Neural crest cell (in vitro differentiated cells): ENCODE measurements at places on chromosomes 5 and 9. TPM values are rescaled to one million over a fixed set of nuclear protein-coding genes. Genes with fewer than 3 reads are reported as not detected.

DNA sequence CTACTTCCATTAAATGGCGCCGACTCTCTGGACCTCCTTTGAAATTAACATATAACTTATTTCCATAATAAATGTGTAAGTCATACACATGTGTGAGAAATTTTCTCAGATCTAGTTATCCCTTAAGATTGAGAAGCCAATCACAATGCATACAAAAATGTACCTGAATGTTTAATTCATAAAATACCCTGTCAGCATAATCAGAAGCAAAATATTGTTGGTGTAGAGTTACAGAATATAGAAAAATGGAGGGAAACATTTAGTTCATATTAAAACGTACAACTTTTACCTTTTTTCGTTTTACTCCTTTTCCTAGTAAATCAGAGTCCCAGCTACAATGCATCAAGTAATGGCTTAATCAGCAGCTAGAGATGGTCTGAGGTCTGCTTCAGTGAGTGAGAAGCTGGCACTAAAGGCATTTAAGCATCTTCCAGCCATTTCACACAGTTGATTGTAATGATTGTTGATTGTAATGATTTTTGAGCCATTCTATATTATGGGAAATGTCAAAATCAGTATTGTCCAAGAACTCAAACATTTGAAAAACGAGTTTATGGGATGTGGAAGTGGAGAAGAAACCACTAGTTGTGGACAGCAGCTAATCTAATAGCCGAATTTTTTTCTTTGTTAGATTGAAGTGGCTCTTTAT is 81.8 kb downstream of the ANXA1 start:
- H3K4me1 ChIP-seq = no peaks in the 10 kb centered on the region
- no peaks in the 10 kb centered on the region for H3K36me3 ChIP-seq
- H3K4me3 ChIP-seq = no peak overlapping the region
- no peak for DNase-seq
- peaks cover 3% of the 10 kb centered on the region for H3K27me3 ChIP-seq
- no peak overlapping the region for H3K27ac ChIP-seq

DNA sequence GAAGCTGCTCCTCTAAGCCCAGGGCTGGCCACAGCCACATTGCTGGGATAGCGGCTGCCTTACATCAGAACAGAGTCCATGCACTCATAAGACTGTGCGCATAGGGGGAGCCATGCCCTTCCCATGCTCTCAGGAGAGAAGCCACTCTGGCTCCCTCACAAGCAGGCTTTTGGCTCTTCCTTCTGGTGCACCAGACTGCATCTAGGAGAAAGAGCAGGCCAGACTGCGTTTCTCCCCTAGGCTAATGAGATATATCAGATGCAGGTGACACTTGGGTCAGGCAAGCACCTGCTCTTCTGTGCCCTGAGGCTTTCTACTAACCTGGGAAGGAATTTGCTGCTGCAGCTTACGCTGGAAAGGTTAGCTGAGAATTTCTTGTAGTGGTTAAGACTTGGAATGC is 43.2 kb upstream of the BRINP1 start:
- no peaks in the 10 kb centered on the region for H3K36me3 ChIP-seq
- H3K27ac ChIP-seq = no peak overlapping the region
- peaks cover 2% of the 10 kb centered on the region for H3K27me3 ChIP-seq
- H3K4me3 ChIP-seq = no peak overlapping the region
- no peaks in the 10 kb centered on the region for H3K4me1 ChIP-seq
- no peak for DNase-seq

DNA sequence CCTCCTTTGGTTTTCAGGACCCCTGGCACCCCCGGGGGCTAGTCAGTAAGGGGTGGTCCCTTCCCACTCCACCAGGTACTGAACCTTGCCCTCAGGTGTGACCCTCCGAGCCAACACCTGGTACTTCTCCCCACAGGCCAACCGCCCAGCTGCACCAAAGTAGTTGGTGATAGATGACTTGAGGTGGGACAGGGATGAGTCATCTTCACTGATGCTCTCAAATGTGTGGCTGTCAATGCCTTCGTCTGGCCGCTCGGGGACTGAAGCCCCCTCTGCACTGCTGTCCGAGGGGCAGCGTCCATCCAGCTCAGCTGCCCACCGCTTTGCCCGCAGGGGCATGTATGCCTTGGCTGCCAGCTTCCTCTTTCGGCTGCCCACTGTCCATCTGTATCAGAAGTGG is 15.2 kb upstream of the PSMD5 start:
- DNase-seq = no peak
- H3K36me3 ChIP-seq = peaks cover 7% of the 10 kb centered on the region
- H3K4me3 ChIP-seq = no peak overlapping the region
- no peak overlapping the region for H3K27ac ChIP-seq
- H3K4me1 ChIP-seq = peaks cover 5% of the 10 kb centered on the region
- no peaks in the 10 kb centered on the region for H3K27me3 ChIP-seq

GRCh38 chr5:62536232-62536631 is 42.4 kb upstream of the LRRC70 start:
- no peaks in the 10 kb centered on the region for H3K4me1 ChIP-seq
- no peak overlapping the region for H3K4me3 ChIP-seq
- H3K27ac ChIP-seq = no peak overlapping the region
- no peaks in the 10 kb centered on the region for H3K27me3 ChIP-seq
- peaks cover 2% of the 10 kb centered on the region for H3K36me3 ChIP-seq

DNA sequence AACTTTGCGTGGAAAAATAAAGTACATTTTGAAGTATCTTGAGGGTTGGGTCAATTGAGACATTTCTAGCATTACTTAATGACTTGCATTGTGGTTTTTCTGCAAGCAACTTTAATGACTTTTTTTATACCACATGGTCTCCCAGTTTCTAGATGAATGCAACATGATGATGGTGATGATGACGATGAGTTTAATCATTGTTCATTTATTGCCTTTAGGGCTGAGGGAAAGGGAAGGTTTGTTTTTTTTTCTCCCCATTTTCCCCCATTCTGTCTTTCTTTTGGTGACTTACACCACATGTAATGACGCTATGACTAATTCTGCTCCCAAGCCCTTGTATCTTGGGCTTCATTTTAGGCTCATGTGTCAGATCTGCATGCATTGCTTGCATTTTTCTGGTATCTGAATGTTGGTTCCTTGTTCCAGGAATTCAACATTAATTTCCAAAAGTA is 57.7 kb upstream of the NXNL2 start:
- no peaks in the 10 kb centered on the region for H3K27me3 ChIP-seq
- peaks cover 7% of the 10 kb centered on the region for H3K36me3 ChIP-seq
- peak overlapping the region; percentile 27 for H3K27ac ChIP-seq
- no peak for DNase-seq
- H3K4me1 ChIP-seq = peaks cover 8% of the 10 kb centered on the region

DNA sequence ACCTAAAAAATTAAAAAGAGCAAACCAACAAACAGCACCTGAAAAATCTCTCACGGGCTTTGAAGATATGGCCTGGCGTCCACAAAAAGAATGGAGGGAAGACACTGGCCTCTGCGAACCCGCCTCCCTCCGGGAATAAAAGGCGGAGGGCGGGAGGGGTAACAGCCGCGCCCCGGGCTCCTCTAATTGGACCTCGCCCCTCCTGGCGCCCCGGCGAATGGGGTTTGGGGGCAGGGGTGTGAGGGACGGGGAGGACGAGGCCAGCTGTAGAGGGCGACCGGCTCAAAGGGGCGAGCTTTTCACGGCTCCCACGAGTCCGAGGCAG is 753 bp downstream of the FANCC start:
- H3K4me1 ChIP-seq = peaks cover 56% of the 10 kb centered on the region
- H3K27me3 ChIP-seq = no peaks in the 10 kb centered on the region
- peak; percentile 75 for DNase-seq
- peak overlapping the region; percentile 95 for H3K27ac ChIP-seq
- H3K4me3 ChIP-seq = peak overlapping the region; percentile 93

DNA sequence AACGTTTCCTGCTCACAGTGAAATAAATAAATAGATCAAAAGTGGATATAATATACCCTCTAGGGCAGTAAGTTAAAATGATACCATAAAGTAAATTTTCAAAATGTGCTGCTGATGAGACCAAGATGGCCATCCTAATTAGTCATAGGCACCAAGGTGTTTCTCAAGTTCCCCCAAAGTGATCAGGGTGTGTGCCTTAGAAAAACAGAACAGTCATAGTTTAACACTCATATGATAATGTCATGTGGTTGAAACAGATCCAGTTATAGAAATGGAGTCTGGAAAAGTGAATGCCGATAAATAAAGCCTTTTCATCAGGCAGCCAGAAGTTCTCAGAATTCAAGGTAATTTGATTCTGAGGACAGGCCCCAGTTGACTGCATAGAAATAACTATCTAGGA is 161.5 kb upstream of the CDKN2B start:
- no peak for DNase-seq
- H3K27me3 ChIP-seq = no peaks in the 10 kb centered on the region
- no peak overlapping the region for H3K4me3 ChIP-seq
- no peaks in the 10 kb centered on the region for H3K4me1 ChIP-seq

DNA sequence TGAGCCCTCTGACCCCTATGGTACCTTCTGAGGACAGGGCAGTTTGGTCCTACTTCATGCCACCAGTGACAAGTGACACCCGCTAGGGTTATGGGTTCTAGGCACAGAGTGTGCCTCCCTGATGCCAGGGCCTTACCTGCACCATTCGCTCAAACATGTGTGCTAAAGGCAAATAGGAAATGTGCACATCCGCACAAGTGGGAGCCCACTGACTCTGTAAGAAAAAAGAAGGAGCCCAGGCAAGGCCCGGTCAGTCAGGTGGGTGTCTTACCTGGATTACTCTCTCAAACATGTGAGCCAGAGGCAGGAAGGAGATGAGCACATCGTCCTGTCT is 29.1 kb upstream of the MEIKIN start:
- no peaks in the 10 kb centered on the region for H3K27me3 ChIP-seq
- no peak overlapping the region for H3K4me3 ChIP-seq
- H3K36me3 ChIP-seq = no peaks in the 10 kb centered on the region
- H3K27ac ChIP-seq = no peak overlapping the region
- no peak for DNase-seq

DNA sequence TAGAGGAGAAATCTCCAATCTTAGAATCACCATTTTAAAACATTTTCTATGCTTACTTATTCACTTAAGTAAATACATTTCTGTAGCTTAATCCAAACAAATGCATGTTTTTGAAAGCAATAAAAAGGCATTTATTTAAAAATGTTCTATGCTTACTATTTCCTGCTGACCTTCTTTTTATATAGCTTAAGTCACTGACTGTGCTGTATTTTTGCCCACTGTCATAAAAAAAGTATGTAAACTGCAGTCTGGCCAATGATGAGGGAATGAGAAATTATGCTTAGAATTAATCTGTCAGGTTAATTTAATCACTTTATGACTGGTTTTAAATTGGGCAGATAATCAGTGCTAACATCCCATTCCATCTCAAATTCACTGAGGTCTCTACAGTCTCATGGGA is 20.1 kb downstream of the NUDT12 start:
- H3K27me3 ChIP-seq = no peaks in the 10 kb centered on the region
- no peak overlapping the region for H3K27ac ChIP-seq
- peaks cover 7% of the 10 kb centered on the region for H3K4me1 ChIP-seq

GRCh38 chr9:72185561-72185960 is 36.3 kb downstream of the GDA start:
- no peaks in the 10 kb centered on the region for H3K4me1 ChIP-seq
- DNase-seq = no peak
- no peaks in the 10 kb centered on the region for H3K27me3 ChIP-seq
- H3K36me3 ChIP-seq = peaks cover 15% of the 10 kb centered on the region

GRCh38 chr9:77987081-77987656 is 44.4 kb downstream of the GNAQ start:
- H3K27ac ChIP-seq = no peak overlapping the region
- peaks cover 4% of the 10 kb centered on the region for H3K36me3 ChIP-seq

DNA sequence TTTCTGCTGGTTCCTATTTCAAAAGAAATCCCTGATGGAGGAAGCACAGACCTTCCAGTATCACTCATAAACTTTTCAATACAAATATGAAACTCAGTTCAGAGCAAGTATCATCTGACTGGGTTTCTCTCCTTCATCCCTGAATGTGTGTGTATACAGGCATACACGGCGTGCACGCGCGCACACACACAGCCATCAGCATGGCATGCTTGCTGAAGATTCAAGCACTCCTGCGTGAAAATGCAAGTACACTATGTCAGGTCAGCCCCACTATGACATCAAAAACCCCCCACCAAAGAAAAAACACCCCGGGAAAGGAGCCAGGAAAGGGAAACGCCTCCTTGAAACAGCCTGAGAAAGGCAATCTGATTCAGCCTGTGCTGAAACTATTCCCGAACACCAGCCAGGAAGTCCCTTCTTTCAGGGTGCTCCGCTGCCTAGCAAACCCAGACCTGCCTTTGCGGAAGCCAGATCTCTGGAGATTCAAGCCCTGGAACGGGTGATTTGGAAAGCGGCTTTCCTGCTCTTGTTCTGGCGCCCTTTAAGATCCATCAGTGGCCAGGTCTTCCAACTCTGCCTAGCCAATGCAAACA is 831 bp downstream of the KLHL3 start:
- H3K36me3 ChIP-seq = peaks cover 2% of the 10 kb centered on the region
- no peak overlapping the region for H3K27ac ChIP-seq
- DNase-seq = peak; percentile 16
- no peaks in the 10 kb centered on the region for H3K27me3 ChIP-seq
- H3K4me1 ChIP-seq = no peaks in the 10 kb centered on the region

DNA sequence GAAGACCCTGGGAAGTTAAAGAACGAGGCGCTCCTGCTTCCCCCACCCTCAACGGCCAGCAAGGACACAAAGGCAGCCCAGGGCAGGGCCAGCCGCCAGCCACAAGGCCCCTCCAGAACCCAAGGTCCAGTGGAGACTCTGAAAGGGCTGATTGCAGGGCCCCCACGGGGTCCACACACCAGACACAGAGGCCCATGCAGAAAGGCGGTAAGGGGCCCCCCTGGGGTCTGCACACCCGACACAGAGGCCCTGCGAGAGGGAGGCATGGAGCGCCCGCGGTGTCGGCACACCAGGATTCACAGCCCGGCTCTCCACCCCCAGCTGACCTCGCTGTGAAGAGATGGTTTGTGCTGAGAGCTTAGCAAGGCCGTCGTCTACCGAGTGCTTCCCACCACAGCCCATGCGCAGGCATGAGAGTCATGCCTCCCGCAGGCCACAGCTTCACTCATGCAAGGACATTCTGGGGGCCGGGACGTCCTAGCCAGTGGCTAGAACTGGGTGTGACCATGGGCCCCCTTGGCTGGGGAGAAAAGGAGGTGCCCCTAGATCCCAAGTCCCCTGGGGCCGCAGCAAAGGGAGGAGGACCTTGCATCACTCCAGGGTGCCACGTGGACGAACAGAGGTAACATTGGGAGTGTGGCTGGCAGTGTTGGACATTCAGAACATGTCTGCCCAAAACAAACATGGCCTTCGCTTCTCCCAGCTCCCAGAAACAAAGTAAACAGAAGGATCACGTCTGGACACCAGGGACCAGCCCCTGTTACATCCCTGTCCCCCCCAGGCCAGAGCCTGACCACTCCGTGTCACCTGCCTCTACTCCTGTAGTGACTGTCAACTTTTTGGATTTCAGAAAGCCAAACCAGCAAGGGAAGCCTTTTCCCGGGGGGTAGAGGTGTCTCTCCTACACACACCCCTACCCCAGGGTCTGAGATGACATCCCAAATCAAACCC is 9.8 kb downstream of the BRD3 start:
- no peaks in the 10 kb centered on the region for H3K27me3 ChIP-seq
- no peaks in the 10 kb centered on the region for H3K36me3 ChIP-seq
- DNase-seq = no peak
- peak overlapping the region; percentile 62 for H3K27ac ChIP-seq

GRCh38 chr5:172644266-172644665 is 3.2 kb downstream of the NEURL1B start:
- DNase-seq = no peak
- H3K36me3 ChIP-seq = peaks cover 2% of the 10 kb centered on the region
- H3K27ac ChIP-seq = no peak overlapping the region
- peak overlapping the region; percentile 50 for H3K4me3 ChIP-seq
- peaks cover 15% of the 10 kb centered on the region for H3K27me3 ChIP-seq
- H3K4me1 ChIP-seq = peaks cover 19% of the 10 kb centered on the region

Gene FOXD4L5
- 0.34 and 0.37 TPM in 2 replicates for total RNA-seq

Gene KIF4B
- not detected in 2 replicates for total RNA-seq

Gene PCDHGC4
- total RNA-seq = 14.8 and 15.9 TPM in 2 replicates

Gene SURF2
- total RNA-seq = 31.8 and 34.3 TPM in 2 replicates

Gene GRM6
- not detected in 2 replicates for total RNA-seq

Gene SHOC1
- total RNA-seq = not detected in 2 replicates

Gene RANBP3L
- total RNA-seq = not detected in 2 replicates

Gene ENC1
- 130 and 135 TPM in 2 replicates for total RNA-seq

Gene KLF9
- total RNA-seq = 0.19 and 0.20 TPM in 2 replicates

Gene PPP3R2
- not detected in 2 replicates for total RNA-seq
